ENCODE measurements at places on chromosomes 12 and 14.

GRCh38 chr14:71551291-71551950 lies 380.8 kb upstream of the RGS6 start:
- no peak for DNase-seq

DNA sequence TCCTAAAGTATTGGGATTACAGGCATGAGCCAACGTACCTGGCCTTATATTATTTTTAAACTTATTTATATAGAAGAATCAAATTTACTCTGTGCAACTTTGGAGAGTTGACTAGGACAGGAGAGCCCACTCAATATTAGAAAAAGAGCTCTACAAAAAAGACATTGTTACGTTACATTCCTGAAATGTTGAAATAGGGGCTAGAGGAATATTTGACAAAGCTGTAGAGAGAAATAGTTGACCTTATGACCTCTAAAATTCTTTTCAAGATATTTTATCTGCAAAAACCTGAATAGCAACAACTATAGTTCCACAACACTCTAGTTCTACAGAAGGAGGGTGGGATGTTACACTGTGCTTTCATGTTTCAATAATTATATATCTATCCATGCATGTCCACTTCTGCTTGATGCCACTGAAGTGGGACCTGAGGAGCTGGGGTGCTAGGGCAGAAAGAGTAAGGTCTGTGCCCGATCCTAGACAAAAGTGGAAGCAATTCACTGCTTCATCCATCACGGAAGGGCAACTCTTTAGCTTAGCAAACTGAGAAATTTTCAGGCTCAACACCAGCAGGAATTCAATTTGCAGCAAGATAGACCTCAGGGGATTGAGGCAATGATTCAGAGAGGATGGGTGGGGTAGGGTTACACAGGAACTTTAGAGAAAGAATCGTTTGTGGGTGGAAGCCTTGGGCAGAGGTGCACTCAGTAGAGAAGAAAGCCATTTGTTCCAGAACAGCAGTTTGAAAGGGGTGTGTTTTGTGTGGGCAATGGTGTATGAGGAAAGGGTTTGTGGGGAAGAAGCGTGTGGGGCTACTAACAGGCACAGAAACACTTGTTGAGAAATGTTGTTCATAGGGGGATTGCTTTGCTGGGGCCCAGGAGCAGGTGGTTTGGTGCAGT lies 16.0 kb upstream of the RNASE10 start:
- DNase-seq, result peak; percentile 57

- DNase-seq, result peak; percentile 41
These were observed at the start of gene FAR2 for GRCh38 chr12:29148911-29149690. FAR2 (plus strand) TSS chr12:29149278; CDS start chr12:29270450, 121,172 bp downstream.

DNA sequence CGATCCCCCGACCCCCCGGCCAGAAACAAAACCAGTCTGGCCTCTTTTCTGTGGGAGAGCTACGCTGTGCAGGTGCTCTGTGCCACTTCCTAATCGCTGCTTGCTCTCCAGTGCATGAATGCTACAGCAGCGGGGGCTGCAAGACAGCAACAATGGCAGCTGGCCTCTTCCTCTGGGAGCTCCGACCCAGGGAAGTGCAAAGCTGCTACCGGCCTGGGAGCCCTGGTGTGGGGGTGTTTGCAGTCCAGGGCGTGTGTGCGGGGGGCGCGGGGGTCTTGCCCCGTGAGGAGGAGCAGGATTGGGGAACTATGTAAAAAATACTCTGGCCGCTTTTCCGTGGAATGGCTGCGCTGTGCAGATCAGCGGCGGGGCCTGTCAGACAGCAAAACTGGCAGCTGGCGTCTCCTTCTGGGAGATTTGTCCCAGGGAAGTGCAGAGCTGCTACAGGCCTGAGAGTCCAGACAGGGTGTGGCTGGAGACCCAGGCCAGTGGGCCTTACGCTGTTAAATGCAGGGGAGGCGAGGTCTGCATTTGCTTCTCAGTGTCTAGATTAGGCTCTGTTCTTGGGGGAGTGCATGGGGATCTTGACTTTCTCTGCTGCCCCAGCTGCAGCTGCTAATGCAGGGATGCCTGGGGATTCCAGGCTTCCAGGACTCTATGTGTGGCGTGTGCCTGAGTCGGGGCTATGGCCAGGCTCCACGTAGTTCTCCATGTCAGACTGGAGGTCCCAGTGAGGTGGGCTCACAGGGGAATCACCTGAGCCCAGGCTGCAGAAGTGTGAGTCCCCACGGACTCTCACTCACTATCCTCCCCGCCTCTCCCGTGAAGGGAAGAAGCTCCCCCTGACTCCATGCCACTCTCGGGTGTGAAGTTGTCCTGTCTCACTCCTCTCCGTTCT lies 344.5 kb downstream of the AEBP2 start:
- no peak for DNase-seq

GRCh38 chr12:110058875-110059615 lies 10.7 kb upstream of the C12orf76 start:
- DNase-seq, result no peak

GRCh38 chr12:77179515-77179914 lies 114.1 kb upstream of the E2F7 start:
- no peak for DNase-seq

- no peak for DNase-seq
These were observed 30.6 kb downstream of the ARF6 start for GRCh38 chr14:49923442-49923841.

DNA sequence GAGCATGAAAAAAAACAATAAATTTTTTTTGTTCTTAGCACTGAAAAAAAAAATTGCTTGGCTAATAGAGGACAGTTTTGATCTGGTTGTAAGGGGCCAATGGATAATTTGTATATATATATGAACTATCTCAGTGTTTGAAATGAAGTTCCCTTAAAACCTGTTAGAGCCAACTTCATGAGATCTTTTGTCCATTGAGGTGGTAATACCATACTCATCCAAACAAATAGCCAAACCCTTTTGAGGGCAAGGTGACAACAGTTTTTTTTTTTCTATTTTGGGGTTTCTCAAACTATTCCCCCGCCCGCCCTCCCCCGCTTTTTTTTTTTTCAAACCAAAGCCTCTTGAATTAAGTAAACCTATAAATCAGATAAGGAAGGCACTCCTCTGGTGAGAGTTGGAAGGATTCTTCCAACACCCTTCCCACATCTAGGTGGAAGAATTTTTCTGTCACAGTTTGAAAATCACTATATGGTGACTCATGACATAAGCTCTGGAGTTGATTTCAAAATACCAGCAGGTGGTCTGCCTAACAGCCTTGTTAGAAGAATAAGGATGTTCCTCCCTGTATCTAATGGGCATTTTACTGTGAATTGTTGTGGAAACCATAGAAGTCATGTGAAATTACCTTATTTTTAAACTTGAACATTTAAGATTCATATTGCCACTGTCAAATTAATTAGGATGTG lies 10.2 kb downstream of the ARHGAP5 start:
- no peak for DNase-seq

GRCh38 chr14:85142982-85143381 lies 387.0 kb upstream of the FLRT2 start:
- DNase-seq, result no peak

DNA sequence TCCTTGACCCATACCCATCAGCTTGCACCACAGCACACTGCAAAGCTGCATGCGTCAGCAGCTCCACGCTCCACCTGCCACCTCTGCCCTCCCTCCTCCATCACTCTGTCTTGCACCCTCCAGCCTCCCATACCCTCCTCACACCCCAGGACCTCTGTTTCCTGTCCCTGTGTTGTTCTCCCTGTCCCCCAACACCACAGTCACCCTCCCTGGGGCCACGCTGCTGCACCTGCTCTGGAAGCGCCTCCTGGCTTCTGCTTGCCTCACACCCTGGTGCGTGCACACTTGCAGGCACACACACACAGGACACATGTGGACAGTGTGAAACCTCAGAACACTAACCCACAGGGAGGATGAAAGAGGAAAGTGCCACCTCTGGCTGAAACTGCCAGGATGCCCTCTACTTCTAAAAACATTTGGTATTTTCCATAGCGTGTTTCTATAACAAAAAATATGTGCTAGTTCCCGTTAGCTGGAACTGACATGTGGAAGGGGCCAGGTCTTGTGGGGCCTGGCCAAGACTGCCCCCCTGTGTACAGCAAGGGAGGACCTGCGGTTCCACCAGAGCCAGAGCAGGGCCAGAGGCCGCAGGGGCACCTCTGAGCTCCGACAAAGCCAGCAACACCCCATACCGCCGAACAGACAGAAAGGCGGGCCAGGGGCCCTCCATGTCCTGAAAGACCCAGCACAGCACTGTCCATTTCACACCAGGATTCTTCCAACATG lies 10.0 kb downstream of the BRF1 start:
- DNase-seq, result peak; percentile 13

GRCh38 chr12:42643881-42644579 lies 54.5 kb upstream of the PRICKLE1 start:
- no peak for DNase-seq

- no peak for DNase-seq
These were observed 38.7 kb downstream of the FAR2 start for GRCh38 chr12:29187756-29188155.

DNA sequence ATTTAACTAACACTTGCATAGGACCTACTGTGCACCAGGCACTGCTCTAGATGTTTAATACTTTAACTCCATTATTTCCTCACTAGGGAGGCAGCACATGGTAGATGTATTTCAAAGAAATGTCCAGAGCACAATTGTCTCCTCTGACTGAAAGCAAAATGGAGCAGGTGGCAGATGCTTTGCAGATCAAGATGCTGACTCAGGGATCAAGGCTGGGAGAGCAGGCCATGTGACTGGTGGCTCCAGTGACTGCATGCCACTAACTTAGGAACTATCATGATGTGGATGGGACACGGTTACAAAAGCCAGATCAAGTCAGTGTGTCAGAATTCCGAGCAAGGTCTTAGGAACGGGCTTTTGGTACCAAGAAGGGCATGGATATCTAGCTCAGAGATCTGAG lies 28.2 kb downstream of the SERPINA11 start:
- DNase-seq, result no peak

GRCh38 chr12:120488057-120488640 lies 7.8 kb upstream of the DYNLL1 start:
- no peak for DNase-seq

DNA sequence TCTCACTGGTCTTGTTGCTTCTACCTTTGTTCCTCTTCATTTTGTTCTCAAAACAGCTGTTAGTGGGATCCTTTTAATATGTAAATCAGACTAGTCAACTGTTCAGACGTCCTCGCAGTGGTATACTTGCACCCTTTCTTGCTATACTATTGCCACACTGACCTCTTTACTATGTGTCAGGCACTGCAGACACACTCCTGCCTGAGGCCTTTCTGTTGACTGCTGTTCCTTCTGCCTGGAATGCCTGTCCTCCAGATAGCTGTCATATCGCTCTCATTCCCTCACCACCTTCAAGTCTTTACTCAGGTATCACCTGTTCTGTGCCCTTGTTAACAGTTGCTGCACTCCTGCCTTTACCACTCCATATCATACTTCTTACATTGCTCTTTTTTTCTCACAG lies 90.0 kb upstream of the TMEM263 start:
- no peak for DNase-seq

GRCh38 chr14:63996625-63997220 lies 143.9 kb downstream of the SYNE2 start:
- no peak for DNase-seq

DNA sequence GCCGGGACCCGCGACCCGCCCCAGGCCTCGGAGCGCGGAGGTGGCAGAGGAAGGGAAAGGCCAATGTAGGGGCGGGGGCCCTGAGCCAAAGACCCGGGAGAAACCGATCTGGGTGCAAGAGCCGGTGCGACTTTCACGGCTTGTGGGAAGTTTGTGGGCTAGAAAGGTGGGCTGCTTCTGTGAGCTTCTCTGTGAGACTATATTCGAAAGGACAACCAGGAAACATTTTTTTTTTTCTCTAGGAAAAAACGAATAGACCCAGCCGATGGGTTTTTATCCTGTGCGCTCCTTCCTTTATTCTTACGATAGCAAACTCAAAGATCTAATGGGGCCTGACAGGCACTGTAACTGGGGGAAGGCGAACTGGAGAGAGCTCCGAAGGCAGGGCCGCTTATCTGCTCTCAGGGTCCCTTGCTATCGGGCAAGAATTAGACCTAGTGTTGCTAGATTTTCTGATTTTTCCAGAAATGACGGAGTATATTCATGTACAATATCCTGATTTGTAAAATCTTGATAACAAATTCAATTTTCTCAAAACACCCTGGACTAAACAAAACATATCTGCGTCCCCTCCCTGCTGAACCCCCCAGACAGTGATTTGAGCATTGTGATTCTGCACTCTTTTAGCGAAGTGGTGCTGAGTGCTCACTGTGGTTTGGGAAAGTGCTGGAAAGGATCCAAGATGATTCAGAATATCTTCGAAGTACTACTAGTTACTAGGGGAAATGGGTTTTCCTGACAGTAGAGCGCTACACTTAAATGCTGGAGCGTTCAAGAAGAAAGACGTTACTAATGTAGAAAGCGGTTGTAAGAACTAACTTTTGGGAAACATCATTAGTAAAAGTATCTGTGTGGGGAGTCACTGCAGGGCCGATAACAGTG lies 563 bp upstream of the STXBP6 start:
- peak; percentile 67 for DNase-seq

DNA sequence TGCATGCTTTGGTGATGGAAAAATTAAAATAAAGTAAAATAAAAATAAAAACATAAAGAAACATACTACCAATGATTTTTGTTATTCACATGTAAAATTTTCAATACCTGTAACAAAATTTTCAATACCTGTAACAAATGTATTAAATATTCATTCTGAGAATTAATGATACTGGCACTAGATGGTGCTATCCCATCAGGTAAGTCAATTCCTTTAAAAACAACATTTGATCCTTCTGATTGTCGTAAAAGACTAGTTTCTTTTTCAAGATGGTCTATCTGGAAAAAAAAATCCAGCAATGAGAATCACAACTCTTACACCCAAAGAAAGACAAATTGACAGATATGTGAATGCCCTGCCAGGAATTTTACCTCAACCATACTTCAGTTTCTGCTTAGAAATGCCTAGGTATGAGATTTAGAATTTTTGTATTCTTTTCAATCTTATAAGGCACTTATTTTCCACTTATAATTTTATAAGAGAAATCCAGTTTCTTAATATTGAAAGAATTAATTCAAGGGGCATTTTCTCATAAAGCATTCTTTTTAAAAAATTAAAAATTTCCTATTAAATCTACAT lies 30.7 kb downstream of the CEP290 start:
- DNase-seq, result peak; percentile 43

GRCh38 chr12:120051535-120051934 lies 62.5 kb downstream of the BICDL1 start:
- no peak for DNase-seq

GRCh38 chr12:131123817-131124216 lies 170.1 kb downstream of the ADGRD1 start:
- no peak for DNase-seq

- no peak for DNase-seq
These were observed 866.1 kb downstream of the C12orf50 start for GRCh38 chr12:87163122-87163521.

Measured in suppressor macrophage (primary cell).